ENCODE measurements at places on chromosomes 12 and 14.

DNA sequence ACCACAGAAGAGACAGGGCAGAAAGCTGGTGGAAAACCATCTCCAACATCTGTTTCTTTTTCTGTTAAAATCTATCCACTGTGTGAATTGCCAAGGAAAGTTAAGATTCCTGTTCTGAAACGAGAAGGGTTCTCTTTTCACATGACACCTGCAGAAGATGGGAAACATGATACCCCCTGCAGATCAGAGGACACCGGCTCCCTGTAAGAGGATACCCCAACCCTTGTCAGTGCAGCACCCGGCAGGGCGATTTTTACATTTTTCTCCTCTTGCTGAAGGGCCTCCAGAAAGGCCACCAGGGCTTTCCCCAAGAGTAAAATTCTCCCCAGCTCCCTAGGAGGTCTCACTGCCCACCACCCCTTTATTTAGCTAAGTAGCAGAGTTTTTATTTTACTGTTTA is 48.2 kb downstream of the DPF3 start:
- no peak for DNase-seq

DNA sequence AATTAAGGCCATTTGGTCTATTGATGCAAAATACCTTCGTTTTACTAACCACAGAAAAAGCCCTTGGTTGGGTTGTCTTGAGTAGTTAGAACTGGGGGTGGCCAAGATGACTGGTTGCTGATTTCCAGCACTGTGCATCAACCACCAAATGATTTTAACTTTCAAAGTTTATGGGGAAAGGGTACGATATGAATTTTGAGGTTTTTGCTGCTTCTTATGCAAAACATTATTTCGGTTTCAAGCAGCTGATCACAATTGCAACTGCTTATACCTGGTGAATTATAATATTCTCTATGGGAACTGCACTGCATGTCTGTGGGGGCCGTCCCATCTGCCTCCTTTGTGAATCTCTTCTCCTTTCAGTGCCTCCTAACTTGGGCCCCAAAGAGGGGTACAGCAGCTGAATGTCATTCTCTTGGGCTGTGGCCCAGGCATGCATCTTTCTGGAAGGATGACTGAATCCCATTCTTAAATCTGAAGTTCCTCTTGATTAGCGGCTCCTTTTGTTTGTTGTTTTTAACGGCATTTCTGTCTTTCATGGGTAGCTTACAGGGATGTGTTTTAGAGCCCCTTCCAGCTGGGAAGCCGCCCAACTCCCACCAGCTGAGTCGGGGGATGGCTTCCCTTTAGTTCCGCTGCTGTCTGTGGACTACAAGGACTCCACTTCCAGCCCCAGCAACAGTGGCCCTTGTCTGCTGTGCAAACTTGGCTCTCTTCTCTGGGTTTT is 479.8 kb downstream of the ZFP36L1 start:
- DNase-seq, result no peak

DNA sequence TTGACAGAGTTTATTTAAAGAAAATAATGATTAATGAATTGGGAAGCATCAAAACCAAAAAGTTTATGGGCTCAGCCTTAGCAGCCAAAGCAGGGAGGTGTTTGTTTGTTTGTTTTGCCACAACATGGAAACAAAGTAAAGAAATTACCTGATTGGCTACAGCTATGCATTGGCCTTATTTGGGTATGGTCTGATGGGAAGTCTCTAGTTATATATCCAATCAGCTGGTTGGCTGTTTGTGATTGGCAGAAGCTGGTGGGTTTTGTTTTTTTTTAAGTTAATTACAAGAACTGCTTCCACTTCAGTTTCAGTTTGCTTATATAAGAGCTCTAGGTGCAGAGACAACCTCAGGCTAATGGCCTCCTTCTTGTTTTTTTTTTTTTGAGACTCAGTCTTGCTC is 4.6 kb upstream of the LEMD3 start:
- no peak for DNase-seq

- DNase-seq, result no peak
Measured at GRCh38 chr14:104502060-104502459, 77.5 kb upstream of the C14orf180 start.

- DNase-seq, result no peak
Measured at GRCh38 chr12:71164568-71165197, 6.9 kb upstream of the TSPAN8 start.

DNA sequence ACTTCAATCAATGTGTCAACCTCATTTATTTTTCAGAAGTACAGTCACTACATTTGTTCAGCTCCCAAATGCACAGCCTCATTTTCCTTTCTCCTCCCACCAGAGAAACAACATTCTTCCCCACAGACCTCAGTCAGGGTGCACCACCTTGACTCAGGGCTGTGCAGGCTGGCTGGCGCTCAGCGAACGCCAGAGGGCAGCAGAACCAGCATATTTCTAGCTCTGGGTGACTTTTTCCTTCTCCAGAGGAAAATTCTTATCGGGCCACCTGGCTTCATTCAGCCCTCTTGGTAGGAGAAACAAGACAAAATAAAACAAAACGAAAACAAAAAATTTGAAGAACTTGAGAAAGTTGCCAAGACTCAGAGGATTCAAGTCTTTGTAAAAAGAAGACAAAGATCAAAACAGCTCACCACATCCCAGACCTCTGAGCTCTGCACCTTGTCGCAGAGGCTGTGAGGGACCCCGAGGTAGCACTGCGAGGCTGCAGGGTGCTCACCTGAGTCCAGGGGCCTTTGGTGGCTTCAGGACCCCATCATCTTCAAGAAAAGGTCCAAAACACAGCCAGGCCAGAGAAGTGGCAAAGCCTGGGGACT is 33.7 kb downstream of the PAH start:
- DNase-seq, result peak; percentile 34

DNA sequence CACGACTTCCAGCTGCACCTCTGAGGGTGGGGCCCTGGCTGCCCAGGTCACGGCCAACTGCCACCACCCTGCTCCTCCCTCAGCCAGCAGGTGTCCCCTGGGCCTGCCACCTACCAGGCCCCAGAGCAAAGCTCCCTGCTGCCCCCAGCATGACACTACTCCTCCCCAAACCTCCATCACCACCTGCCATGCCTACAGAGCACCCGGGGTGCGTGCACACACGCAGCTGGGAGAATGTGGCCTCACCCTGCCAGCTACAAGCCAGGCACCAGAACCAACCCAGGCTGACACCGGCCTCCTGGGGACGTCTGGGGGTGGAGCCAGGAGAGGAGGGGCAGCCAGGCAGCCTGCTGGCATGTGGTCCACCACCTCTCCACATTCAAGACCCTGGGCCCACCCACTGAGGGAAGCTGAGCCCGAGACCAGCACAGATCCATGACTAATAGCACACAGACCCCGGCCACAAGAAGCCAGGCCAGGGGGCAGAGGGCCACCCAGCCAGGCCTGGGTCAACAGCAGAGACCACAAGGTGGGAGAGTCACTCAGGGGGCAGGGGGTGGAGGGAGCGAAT is 3.4 kb downstream of the JAG2 start:
- no peak for DNase-seq

DNA sequence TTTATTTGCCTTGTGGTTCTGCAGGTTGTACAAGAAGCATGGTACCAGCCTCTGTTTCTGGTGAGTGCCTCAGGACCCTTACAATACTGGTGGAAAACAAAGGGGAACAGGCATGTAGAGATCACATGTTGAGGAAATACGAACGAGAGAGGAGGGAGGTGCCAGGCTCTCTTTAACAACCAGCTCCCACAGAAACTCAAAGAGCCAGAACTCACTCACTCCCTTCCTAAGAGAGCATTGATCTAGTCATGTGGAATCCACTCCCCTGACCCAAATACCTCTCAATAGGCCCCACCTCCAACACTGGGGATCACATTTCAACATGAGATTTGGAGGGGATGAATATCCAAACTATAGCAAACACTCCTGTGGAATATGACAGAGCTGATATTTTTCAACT is 938.0 kb downstream of the GALC start:
- no peak for DNase-seq

DNA sequence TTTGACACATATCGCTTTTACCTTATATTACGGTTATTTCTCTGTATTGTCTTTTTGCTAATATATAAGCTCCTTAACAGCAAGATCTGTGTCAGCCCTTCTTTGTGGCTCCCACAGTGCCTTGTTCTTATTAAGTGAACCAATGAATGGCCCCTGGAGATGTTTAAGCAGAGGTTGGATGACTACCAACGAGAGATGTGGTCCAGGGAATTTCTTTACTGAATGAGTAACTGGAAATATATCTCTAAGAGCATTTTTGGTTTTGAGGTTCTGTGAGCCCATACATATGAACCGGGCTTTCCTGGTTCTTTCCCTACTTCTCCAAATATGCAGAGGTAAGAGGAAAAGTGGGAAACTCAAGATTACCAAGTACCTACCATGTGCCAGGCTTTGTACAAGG is 23.5 kb downstream of the CALCOCO1 start:
- no peak for DNase-seq

- no peak for DNase-seq
Measured at GRCh38 chr14:99260587-99261551, 11.1 kb downstream of the BCL11B start.
